ENCODE measurements at places on chromosomes 3 and 15.
A peak's percentile ranks its signal among the peaks of the same experiment; 100 is the strongest.

DNA sequence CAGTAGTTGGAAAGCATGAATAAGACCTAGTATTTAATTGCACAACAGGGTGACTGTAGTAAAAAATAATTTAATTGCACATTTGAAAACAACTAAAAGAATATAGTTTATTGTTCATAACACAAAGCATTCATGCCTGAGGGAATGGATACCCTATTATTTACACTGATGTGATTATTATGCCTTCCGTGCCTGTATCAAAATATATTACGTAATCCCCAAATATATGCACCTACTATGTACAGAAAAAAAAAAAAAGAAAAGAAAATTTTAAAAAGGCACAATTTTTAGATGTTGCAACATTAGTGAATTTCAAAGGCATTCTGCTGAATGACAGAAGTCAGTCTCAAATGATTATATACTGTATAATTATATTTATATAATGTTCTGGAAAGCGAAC lies 647.2 kb upstream of the BCHE start:
- no peak for DNase-seq

DNA sequence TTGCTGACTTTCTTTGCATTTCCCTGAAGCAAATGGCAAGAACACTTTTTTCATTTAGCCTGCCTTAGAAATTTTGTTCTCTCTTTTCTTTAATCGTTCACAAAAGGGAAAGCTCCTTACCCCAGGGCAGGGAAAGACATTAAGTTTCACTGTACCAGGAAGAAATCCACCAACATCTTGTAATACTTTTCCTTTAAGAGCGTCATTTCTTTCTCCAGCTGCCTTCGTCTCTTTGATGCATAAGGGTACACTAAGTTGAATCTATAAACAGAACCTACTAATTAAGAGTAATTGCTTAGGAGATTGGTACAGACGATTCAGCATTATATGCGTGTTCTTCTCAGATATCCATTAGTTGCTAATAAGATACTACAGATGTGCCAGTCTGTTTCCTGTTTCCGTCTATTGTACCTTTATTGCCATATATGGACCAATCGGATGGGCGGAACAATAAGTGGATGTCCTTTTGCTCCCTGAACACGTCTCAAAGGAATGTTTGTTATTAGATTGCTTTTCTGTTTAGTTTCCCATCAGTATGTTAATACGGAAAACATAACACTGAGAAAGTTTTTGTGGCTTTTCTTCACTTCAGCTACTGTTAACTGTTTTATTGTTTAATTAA lies 276.7 kb upstream of the RARB start:
- DNase-seq = no peak

DNA sequence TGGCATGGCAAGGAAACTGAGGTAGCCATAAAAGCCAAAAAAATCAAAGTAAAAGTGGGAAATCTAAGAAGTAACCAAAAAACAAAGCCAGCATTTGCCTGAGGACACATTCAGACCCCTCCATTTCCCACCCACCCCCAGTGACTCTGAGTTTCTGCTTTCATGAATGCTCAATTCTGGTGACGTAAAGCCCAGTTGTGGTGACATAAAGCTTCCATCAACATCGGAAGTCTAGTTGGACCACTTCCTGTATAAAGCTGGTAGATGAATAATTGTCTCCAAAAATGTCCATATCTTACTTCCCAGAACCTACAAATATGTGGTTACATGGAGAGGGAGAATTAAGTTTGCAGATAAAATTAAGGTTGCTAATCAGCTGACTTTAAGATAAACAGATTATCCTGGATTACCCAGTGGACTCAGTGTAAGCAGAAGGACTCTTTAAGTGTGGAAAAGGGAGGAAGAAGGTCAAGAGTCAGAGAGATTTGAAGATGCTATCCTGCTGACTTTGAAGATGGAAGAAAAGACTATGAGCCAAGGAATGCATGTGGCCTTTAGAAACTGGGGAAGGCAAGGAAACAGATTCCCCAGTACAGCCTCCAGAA lies 62.0 kb upstream of the ST3GAL6 start:
- no peak for DNase-seq

GRCh38 chr3:55405436-55405835 lies 81.7 kb downstream of the WNT5A start:
- no peak for DNase-seq

GRCh38 chr15:90362936-90363212 lies 10.8 kb downstream of the ZNF774 start:
- peak; percentile 78 for DNase-seq

DNA sequence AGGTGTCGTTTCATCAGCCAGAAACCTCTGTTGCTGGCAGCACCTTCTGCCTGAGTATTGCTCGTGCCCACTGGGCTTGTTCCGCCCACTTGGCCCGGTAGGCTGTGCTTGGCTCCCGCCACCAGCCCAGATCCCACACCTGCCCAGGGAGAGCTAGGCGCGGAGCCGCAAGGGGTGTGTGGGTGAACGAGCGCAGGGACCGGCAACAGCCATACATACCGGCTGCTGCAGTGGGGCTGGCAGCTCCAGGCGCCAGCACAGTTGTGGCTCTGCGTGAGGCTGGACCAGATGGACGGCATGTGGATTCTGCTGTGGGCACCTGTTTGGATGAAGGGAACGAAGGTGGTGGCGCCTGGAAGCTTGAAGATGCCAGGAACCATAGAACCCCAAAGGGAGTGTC lies 331.5 kb upstream of the MCTP2 start:
- DNase-seq = no peak

Measured in GM04504 (cell line).